ENCODE measurements at places on chromosomes 6 and 20. TPM values are rescaled to one million over a fixed set of nuclear protein-coding genes. Genes with fewer than 3 reads are reported as not detected.

GRCh38 chr6:142251930-142252445 lies 49.8 kb upstream of the ADGRG6 start:
- no peak overlapping the region for H3K4me3 ChIP-seq
- H3K27me3 ChIP-seq: no peaks in the 10 kb centered on the region
- H3K27ac ChIP-seq: no peak overlapping the region
- no peak for DNase-seq
- no peaks in the 10 kb centered on the region for H3K36me3 ChIP-seq

The C2 gene
- total RNA-seq: 1.4 TPM

DNA sequence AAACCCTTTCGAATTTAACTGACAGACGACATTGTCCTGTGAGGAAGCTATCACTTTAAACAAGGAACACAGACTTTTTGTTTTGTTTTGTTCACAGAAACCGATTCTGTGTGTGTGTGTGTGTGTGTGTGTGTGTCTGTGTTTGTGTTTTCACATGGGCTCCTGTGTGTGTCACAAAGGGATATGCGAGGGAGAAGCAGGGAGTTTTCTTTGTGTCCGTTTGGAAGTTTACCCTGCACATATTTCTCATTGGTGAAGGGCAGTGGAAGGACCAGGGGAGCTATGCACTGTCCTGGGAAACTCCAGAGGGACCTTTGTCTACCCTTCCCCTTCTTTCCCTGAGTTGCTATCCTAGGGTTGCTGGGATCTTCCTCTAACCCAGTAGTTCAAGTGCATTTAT lies 17.7 kb downstream of the POM121L2 start:
- H3K27me3 ChIP-seq: peaks cover 81% of the 10 kb centered on the region
- no peak for DNase-seq
- H3K27ac ChIP-seq: no peak overlapping the region
- H3K36me3 ChIP-seq: no peaks in the 10 kb centered on the region

GRCh38 chr20:57047281-57048026 lies 219.0 kb downstream of the BMP7 start:
- H3K27ac ChIP-seq: no peak overlapping the region
- no peak overlapping the region for H3K4me3 ChIP-seq
- H3K4me1 ChIP-seq: no peaks in the 10 kb centered on the region
- peaks cover 2% of the 10 kb centered on the region for H3K27me3 ChIP-seq
- no peaks in the 10 kb centered on the region for H3K36me3 ChIP-seq

DNA sequence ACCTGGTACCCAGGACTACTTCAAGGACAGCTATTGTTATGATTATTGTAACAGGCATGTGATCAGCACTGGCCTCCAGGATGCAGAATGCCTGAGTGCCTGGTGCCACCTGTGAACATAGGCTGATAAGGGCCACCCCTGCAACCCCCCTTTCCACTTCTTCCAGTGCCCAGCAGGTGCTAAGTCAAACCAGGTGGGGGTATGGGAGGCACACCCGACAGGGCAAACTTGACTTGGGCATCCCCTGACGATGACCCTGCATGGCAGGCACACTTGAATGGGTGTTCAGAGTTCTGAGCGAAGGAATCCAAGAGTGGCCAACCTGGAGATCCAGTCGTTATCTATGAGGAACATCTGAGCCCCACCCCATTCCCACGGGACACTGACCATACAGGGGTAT lies 3.4 kb downstream of the ADA start:
- no peaks in the 10 kb centered on the region for H3K36me3 ChIP-seq
- DNase-seq: no peak
- H3K4me1 ChIP-seq: peaks cover 86% of the 10 kb centered on the region
- H3K4me3 ChIP-seq: no peak overlapping the region
- no peaks in the 10 kb centered on the region for H3K27me3 ChIP-seq

The MEI4 gene
- total RNA-seq: not detected

DNA sequence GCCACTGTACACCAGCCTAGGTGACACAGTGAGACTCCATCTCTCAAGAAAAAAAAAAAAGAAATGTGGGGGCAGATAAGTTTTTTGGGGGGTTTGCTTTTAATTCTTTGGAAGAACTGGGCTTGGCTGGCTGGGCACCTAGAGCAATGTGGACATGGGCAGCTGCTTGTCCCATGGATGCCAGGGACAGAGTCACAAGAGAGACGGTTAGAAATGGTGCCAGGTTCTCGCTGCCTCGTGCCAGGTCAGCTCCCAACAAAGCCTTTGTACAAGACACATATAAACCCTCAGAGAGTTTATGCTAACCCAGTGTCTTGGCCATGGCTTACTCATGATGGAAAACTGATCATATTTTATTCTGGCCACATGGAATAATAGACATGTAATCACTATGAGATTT lies 76.2 kb upstream of the ESR1 start:
- no peak for DNase-seq
- no peaks in the 10 kb centered on the region for H3K4me1 ChIP-seq
- no peak overlapping the region for H3K27ac ChIP-seq
- no peaks in the 10 kb centered on the region for H3K36me3 ChIP-seq
- no peaks in the 10 kb centered on the region for H3K27me3 ChIP-seq

- H3K36me3 ChIP-seq: no peaks in the 10 kb centered on the region
- no peak overlapping the region for H3K27ac ChIP-seq
- peaks cover 2% of the 10 kb centered on the region for H3K4me1 ChIP-seq
- no peak overlapping the region for H3K4me3 ChIP-seq
These were observed 98.3 kb downstream of the ELOVL5 start for GRCh38 chr6:53250176-53251032.

GRCh38 chr6:96563853-96564252 lies 925 bp downstream of the FHL5 start:
- H3K4me1 ChIP-seq: no peaks in the 10 kb centered on the region
- H3K4me3 ChIP-seq: no peak overlapping the region
- H3K27me3 ChIP-seq: no peaks in the 10 kb centered on the region
- no peaks in the 10 kb centered on the region for H3K36me3 ChIP-seq
- no peak for DNase-seq

GRCh38 chr6:27311806-27312145 lies 297 bp downstream of the POM121L2 start:
- H3K4me1 ChIP-seq: peaks cover 12% of the 10 kb centered on the region
- peaks cover 72% of the 10 kb centered on the region for H3K27me3 ChIP-seq
- no peaks in the 10 kb centered on the region for H3K36me3 ChIP-seq
- peak overlapping the region; percentile 71 for H3K4me3 ChIP-seq
- DNase-seq: no peak

- no peak overlapping the region for H3K27ac ChIP-seq
- H3K4me3 ChIP-seq: no peak overlapping the region
- peaks cover 19% of the 10 kb centered on the region for H3K4me1 ChIP-seq
- no peak for DNase-seq
- H3K27me3 ChIP-seq: peaks cover 37% of the 10 kb centered on the region
These were observed 3.0 kb upstream of the GRM4 start for GRCh38 chr6:34148631-34149451.

DNA sequence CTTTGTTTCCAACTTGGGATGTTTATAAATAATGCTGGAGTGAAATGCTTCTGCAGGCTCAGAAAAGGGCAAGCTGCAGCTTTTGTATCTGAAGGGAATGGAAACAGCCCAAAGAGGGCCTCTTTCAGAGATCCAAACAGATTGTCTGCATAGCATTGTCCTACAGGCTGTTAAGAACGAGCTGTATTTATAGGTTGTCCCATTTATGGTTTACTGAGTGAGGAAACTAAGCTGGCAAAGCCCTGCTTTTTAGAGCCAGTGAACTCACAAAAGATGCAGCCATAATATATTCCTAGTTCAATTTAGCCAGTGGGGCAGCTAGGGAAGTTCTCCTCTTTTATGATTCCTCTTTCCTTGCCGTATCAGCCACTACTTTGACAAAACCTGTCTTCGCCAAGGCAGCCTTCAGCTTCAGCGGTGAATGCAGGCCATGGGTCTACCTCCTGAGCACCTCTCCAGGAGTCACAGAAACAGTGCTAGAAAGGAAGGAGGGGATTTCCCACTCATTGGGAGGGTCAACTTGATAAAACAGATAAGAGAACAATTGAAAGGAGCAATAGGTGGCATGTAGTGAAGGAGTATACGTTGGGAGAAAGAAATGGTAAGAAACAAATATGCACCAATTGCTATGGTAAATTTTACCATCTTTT lies 15.0 kb downstream of the KIAA0319 start:
- H3K4me1 ChIP-seq: no peaks in the 10 kb centered on the region
- no peak for DNase-seq
- no peaks in the 10 kb centered on the region for H3K36me3 ChIP-seq
- no peak overlapping the region for H3K27ac ChIP-seq
- no peaks in the 10 kb centered on the region for H3K27me3 ChIP-seq

GRCh38 chr6:827431-827830 lies 134.5 kb upstream of the EXOC2 start:
- H3K4me3 ChIP-seq: no peak overlapping the region
- H3K4me1 ChIP-seq: no peaks in the 10 kb centered on the region
- no peaks in the 10 kb centered on the region for H3K36me3 ChIP-seq
- H3K27me3 ChIP-seq: peaks cover 4% of the 10 kb centered on the region

- no peaks in the 10 kb centered on the region for H3K36me3 ChIP-seq
- H3K4me1 ChIP-seq: no peaks in the 10 kb centered on the region
- no peaks in the 10 kb centered on the region for H3K27me3 ChIP-seq
- no peak overlapping the region for H3K4me3 ChIP-seq
- H3K27ac ChIP-seq: no peak overlapping the region
These were observed 289.8 kb upstream of the PREP start for GRCh38 chr6:105692613-105693215.

GRCh38 chr6:40268614-40269013 lies 318.6 kb downstream of the LRFN2 start:
- no peak overlapping the region for H3K27ac ChIP-seq
- DNase-seq: no peak
- no peaks in the 10 kb centered on the region for H3K4me1 ChIP-seq
- H3K27me3 ChIP-seq: no peaks in the 10 kb centered on the region

The NRSN1 gene
- not detected for total RNA-seq

The KCNQ5 gene
- 2.1 TPM for total RNA-seq

DNA sequence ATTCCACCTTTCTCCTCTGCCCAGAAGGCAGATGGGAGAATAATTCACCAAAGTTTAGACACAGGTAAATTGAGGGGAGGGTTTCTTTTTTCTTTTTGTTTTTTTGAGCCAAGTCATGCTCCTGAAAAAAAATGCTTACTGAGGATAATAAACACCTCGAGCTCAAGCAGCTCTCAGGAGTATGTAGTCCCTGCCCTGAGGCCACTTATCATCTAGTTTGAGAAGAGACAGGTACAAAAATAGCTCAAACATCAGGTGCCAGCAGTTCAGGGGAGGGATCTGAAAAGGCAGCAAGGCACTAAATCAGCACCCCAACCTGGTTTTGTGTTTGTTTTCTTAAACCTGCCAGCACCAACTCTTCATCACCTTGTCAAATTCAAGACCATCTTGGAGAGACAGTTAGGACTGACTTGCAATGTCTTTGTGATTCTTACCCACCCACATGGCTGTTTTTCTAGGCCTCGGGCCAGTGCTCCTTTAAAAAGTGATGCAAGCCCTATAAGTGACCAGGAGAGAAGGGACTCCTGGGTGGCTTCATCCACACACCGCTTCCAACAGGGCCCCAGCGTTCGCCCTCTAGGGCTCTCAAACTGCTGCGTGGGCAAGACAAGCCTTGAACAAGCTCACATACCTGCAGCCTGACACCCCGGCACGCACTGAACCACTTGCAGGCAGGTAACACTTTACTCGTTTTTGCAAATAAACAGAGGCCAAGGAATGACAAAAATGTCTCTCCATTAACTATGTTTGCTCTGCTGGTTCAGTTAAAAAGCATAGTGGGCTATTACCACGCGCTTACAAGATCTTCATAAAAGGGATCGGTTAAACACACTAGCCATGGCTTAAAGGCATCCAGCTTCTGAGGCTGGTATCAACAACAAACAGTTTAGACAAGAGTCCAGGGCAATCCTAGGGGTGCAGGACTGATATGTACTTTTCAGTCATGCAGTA lies 13.9 kb downstream of the JAG1 start:
- H3K4me3 ChIP-seq: no peak overlapping the region
- DNase-seq: no peak
- no peaks in the 10 kb centered on the region for H3K36me3 ChIP-seq
- no peaks in the 10 kb centered on the region for H3K4me1 ChIP-seq
- peaks cover 14% of the 10 kb centered on the region for H3K27me3 ChIP-seq
- H3K27ac ChIP-seq: no peak overlapping the region

The MANEA gene
- total RNA-seq: 8.0 TPM

DNA sequence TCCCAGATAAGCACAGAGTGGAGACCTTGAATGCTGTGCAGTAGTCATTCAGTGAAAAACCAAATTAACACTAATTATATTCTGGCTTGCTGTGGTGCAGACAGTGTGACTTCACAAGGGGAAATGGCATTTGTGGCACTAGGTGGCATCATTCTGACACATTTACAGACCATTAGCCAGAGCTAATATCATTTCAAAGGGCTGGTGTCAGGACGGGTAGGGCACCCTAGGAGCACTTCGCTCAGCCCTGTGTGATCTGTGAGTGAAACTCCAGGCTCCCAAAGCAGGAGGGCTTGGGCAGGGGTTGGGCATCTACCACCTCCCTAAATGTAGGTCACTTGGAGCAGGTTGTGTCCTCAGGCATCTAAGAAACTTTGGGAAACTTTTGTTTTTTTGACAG lies 555.8 kb downstream of the PKHD1 start:
- H3K27ac ChIP-seq: no peak overlapping the region
- no peaks in the 10 kb centered on the region for H3K36me3 ChIP-seq
- H3K4me3 ChIP-seq: no peak overlapping the region
- H3K27me3 ChIP-seq: no peaks in the 10 kb centered on the region
- no peak for DNase-seq
- no peaks in the 10 kb centered on the region for H3K4me1 ChIP-seq

The TMEM74B gene
- not detected for total RNA-seq

DNA sequence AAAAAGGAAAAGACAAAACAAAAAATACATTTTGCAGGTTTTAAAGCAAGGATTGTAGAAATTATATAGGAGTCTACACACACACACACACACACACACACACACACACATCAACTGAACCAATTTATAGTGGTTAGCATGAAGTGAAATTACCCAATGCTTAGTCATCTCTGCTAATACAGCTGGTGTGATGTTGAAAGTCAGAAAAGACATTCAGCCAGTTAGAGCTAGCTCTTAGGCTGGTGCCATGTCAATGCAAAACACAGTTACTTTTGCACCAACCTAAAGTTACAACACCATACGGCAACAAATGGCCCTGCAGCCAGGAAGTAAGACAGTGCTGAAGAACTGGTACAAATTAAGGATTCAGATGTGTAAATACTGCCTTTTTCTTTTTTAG lies 15.2 kb downstream of the FAM210B start:
- peak; percentile 46 for DNase-seq
- no peaks in the 10 kb centered on the region for H3K27me3 ChIP-seq
- H3K27ac ChIP-seq: no peak overlapping the region
- no peaks in the 10 kb centered on the region for H3K36me3 ChIP-seq
- H3K4me1 ChIP-seq: no peaks in the 10 kb centered on the region

The JPH2 gene
- total RNA-seq: not detected

The PRSS16 gene
- total RNA-seq: 0.98 TPM

The CD40 gene
- total RNA-seq: 1.2 TPM

GRCh38 chr6:99522531-99522930 lies 7.3 kb upstream of the USP45 start:
- H3K36me3 ChIP-seq: no peaks in the 10 kb centered on the region
- H3K4me3 ChIP-seq: no peak overlapping the region
- H3K4me1 ChIP-seq: peaks cover 12% of the 10 kb centered on the region
- H3K27me3 ChIP-seq: no peaks in the 10 kb centered on the region
- no peak for DNase-seq

GRCh38 chr6:143136647-143137046 lies 76.0 kb downstream of the AIG1 start:
- no peak for DNase-seq
- H3K4me3 ChIP-seq: no peak overlapping the region
- peaks cover 8% of the 10 kb centered on the region for H3K4me1 ChIP-seq
- H3K27ac ChIP-seq: no peak overlapping the region

Measured in CD4-positive, alpha-beta T cell (primary cell).